NCI-H2171 treated with DMSO at 0.1 percent for 48 hours (cell line): ENCODE measurements at places on chromosomes 1 and 21.
A peak's percentile ranks its signal among the peaks of the same experiment; 100 is the strongest.

DNA sequence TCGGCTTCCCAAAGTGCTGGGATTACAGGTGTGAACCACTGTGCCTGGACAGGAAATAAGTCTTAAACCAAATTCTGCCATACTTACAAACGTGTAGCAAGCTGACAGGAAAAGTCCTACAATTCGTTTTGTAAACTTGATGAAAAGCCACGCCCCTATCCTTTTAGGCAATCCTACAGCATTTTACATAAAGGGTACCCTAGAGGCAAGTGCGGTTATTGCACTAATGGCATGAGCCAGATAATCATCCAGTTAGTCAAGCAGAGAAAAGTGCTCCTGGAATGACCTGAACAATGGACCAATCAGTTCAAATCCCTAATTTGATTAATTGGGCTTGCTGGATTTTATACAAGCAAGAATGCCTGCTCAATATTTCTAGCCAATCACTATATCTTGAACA is 338.2 kb downstream of the KIF26B start:
- DNase-seq: no peak

- DNase-seq: no peak
Measured at GRCh38 chr1:176462674-176463378, at the start of gene PAPPA2. PAPPA2 (plus strand) TSS chr1:176463175; CDS start chr1:176556323, 93,148 bp downstream.

DNA sequence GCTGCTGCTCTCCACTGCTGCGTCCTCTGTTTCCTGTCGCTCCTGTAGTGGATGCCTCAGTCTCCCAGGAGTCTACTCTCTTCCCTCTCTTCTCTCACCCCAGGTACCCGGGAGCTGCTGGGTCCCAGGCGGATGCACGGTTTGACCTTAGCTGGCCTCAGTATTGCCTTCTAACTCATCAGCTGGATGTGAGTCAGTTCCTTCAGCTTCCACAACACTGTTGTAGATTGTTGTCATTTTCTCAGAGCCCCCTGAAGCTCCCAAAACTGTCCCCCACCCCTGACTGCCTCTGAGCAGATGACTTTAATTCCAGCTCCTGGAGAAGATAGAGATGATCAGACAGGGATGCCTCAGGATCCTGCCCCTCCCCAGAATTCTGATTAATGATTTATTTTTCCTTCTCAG is 7.2 kb downstream of the CNIH3 start:
- no peak for DNase-seq

DNA sequence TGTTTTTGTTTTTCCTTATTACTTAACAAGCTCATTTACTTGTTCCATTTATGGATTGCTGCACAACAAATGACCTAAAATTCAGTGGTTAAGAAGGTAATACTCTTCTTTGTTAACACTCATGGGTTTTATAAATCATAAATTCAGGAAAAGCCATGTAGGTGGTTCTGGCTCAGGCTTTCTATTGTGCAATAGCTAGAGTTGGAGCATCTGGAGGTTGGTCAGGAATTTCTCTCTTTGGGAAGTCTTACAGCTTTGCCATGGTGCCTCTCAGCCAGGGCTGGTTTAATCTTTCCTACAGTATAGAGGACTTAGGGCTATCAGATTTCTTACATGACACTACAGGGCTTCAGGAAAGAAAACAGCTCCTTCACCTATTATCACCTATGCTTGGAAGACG is 1677.1 kb downstream of the KCNT2 start:
- peak; percentile 25 for DNase-seq

- no peak for DNase-seq
Measured at GRCh38 chr1:117828201-117828600, 101.2 kb downstream of the GDAP2 start.

DNA sequence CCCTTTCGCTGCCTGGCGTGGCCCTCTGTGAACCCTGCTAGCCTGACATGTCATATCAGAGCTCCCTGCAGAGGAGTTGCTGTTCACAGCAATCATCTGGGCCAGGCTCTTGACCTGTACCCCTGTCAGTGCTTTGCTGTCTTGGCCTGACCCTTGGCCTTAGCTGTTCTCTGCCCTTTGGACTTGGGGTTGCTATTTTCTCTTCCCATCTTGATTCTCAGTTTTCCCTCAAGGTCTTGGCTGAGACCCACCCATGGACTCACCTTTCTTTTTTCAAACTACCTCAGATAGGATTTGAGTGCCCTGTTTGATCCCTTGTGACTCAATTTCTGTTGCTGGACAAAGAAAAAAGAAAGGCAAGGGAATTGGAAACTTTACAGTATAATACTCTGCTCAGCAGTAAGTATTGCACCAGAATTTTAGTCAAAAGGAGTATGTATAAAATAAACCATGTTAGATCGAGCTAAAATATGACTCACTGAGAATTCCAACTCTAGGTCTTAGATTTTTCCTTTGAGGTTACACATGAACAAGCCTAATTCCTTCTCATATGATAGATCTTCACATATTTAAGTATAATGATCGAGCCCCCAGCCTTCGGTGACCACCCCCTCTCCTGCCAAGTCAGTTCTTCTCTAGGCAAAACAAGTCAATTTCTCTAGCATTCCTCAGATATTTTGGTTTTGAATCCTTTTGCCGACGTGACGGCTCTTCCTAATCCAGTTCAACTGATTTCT is 110.5 kb downstream of the NGF start:
- no peak for DNase-seq

DNA sequence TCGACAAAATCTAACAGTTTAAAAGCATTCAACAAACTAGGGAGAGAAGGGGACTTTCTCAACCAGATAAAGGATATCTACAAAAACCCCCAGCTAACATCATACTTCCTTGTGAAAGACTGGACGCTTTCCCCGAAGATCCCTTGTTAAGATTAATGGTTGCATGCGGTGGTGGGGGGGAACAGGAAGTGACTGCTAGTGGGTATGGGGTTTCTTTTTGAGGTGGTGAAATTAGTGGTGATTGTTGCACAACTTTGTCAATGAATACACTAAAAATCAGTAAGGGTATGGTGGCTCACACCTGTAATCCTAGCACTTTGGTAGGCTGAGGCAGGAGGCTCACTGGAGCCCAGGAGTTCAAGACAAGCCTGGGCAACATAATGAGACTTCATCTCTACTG is 26.9 kb upstream of the EYA3 start:
- no peak for DNase-seq

DNA sequence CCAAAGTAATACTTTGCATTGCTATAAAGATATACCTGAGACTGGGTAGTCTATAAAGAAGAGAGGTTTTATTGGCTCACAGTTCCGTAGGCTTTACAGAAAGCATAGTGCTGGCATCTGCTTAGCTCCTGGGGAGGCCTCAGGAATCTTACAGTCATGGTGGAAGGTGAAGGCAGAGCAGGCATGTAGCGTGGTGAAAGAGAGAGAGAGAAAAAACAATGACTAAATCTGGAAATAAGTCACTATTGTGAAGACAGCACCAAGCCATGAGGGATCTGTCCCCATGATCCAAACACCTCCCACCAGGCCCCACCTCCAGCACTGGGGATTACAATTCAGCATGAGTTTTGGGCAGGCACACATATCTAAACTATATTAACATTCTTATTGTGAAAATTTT is 30.4 kb downstream of the SLC30A7 start:
- DNase-seq: no peak

GRCh38 chr1:163874070-163874469 is 552.3 kb downstream of the NUF2 start:
- no peak for DNase-seq
